Skin of body (tissue), 3 donors: ENCODE measurements at places on chromosomes 11 and 22. TPM values are rescaled to one million over a fixed set of nuclear protein-coding genes. Genes with fewer than 3 reads are reported as not detected.

DNA sequence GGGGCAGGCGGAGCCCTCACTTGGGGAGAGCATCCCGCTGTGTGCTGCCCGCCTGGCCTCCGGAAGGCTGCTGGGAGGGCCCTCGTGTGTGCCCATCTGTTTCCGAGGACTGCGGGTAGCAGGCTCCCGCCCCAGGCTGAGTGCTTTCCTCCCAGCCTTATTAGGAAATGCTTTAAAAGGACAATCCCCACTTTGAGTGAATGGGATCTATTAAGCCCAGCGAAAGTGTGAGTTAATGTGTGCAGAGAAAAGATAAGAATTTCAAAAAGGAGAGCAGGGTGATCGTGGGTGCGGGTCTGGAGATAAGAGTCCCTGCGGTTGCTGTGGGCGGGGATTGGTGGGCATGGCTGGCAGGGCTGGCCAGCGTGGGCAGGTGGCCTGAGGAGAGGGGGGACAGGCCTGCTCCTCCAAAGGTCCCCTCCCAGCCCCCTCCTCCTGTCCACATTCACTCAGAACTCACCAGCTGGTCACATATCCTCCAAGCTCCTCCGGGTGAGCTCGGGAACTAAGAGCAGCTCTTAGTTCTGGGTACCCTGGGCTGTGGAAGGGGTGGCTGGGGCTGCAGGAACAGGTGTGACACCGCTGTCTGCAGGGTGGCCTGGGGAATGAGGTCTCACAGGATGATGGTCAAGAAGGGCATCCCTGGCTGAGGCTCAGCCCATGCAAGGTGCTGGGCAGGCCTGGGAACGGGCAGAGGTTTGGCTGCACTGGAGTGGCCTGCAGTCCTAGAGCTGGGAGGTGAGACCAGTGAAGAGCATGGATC, 1260.3 kb downstream of the BRD1 start:
- DNase-seq, result no peak

LMO1 gene
- 3.6 TPM for total RNA-seq

GRCh38 chr11:7576726-7577290, 63.0 kb downstream of the PPFIBP2 start:
- DNase-seq, result peak; percentile 82

GRCh38 chr22:20792966-20793728, 19.2 kb downstream of the SERPIND1 start:
- no peak for DNase-seq

- DNase-seq, result no peak
These were observed 26.5 kb downstream of the KRTAP5-5 start for GRCh38 chr11:1656061-1656441.

DNA sequence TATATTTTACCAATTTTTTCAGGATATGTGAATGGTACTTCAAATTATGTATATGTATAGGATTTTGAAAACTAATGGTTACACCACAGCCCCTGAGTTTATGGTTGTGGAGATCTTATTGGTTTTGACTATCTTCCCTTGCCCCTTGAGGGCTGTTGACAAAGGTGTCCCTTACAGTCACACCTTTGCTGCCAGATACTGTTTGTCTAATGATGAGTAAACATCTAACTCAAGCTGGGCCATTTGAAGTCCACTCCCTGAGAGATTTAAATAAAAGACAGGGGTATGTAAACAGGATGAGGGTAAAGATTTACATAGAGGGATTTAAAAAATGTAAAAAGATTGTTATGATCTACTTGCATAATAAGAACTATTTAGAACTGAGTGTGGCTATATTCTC, 38.9 kb upstream of the LUZP2 start:
- no peak for DNase-seq

- DNase-seq, result no peak
These were observed 63.5 kb upstream of the PRDM11 start for GRCh38 chr11:45082744-45083543.

DNA sequence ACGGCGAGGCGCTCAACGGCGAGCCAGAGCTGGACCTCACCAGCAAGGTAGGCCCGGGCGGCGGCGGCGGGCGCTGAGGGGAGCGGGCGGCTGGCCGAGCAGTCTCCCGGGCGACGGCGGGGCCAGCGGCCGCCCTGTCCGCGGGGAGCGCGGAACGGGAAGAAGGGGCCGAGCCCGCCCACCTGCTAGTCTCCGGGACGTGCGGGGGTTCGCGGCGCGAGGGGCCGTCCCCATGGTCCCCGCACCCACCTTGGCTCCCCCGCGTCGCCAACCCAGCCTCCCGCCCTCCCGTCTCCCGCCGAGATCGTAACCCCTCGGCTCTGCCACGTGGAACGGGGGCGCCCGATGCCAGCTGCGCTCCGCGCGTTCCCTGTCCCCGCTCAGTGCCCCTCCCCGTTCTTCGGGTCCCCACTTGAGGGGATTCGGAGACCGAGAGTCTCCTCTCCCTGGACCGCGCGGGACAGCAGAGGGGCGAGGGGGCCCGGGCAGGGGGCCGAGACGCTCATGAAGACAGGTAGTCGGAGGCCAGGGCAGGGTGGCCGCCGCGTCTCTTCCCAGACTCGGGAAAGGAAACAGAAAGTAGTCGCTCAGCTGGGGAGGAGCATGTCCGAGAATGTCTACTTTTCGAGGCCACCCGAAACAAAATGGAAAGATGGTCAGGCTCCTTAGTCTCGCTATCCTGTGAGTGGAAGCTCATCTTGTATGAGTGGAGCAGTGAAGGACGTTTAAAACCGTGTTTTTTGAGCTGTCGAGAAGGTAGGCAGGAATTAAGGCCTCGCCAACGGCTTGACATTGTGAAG, 557 bp downstream of the GTPBP1 start:
- DNase-seq, result no peak

GRCh38 chr11:14300661-14301304, 58.2 kb downstream of the RRAS2 start:
- peak; percentile 36 for DNase-seq

RIMBP3C gene
- not detected for total RNA-seq

IRAG1 gene
- total RNA-seq, result 3.4 TPM

- no peak for DNase-seq
These were observed 34.5 kb upstream of the PARVG start for GRCh38 chr22:44146088-44146861.

KCNJ4 gene
- total RNA-seq, result 0.30 TPM

P2RY2 gene
- total RNA-seq, result 3.1 TPM

- DNase-seq, result peak; percentile 44
These were observed 113.1 kb upstream of the NNMT start for GRCh38 chr11:114183044-114183511.

MS4A3 gene
- total RNA-seq, result 18.1 TPM

DNA sequence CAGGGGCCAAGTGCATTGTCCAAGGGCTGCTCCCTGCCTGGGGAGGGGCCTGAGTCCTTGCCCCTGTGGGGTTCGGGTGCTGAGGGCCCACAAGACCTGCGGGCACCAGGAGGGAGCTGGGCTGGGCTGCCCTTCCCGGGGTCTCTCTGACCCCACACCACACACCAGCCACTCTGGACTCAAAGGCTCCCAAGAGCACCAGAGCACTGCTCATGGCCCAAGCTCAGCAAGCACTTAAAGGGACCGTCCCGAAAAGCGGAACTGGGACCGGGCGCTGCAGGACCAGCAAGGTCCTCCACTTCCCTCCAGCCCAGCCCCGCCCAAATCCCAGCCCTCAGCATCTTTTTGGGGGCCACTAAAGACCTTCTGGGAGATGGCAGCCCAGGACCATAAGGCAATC, 5.3 kb downstream of the LSP1 start:
- no peak for DNase-seq

CRACR2B gene
- total RNA-seq, result 5.6 TPM

DNA sequence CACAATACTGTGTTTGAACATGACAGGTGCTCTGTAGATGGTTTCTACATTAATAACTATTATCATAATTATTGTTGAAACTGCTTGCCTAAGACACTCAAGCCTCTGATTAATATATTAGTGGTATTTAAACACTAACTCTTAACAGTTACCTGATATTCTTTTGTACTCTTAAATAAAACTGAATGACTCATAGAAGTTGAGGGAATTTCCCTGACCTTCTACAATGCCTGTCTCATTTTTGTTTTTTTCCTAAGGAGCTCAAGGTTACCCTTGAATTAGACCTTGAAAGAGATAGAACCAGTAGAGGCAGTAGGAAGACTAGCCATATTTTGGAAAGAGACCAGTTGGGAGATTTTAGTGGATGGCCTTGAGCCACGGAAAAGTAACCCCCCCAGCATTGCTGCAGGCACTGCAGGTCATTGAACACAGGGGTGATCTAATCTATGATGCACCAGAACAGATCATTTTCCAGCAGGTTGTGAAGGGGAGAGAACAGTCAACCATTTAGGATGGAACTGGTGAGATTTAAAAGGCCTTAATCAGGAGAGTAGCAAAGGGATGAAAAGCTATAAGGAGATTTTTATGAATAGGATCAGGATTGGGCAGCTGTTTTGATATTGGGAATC, 148.3 kb downstream of the PGR start:
- DNase-seq, result no peak

DNA sequence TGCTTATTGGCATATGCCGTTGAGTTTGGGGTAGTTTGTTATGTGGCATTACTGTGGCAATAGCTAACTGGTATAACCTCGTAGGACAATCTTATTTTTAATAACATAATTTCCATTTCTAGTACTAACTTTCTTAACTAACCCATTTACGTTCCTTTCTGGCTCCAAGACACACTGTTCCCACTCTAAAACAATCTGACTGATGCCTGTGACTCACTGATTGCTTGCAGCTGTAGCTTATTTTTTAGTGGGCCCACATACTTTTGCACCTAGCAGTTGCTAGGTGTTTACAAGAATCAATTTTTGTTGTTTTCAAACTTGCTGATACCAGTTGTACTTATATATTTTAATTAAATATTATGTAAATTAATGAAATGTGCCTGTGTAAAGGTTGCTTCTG, 52.2 kb downstream of the FAT3 start:
- no peak for DNase-seq

MYBPC3 gene
- 0.30 TPM for total RNA-seq

DNA sequence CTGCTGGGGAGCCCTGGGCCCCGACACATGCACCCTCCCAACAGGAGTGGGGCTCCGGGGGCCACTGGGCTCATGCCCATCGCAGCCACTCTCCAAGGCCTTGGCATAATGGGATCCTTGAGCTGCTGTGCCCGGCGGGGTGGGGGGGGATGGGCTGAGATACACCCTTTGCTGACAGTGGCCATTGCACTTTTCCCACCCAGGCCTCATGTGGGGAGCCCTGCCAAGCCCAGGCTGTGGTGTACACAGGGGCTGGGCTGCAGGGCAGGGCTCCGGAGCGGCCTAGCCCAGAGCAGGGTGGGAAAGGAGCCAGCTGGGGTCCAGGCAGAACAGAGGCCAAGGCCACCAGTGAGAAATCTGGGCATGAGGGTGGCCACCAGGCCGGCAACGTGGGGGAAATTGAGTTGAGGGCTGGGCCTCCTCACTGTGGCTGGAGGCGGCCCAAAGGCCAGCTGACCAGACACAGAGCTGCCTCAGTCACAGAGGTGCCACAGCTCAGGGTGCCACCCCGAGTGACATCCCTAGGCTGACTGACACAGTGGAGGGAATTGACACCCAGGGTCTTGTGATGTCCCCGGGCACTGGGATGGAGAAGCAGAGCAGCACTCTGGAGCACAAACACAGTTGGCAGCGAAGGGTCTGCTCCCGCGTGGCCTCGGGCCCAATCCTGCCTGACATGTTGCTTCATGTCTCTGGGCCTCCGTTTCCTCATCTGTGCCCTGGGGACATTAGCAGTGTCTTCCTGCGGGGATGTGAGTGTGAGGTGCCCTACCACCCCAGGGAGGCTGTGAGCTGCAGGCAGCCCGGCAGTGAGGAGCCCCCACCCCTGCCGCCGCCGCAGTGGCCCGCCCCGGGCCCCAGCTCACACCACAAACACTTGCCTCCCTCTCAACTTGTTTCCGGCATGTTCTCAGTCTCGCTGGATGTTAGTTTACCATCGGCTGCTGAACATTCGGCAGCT, 30.4 kb downstream of the RTN4R start:
- no peak for DNase-seq

DNA sequence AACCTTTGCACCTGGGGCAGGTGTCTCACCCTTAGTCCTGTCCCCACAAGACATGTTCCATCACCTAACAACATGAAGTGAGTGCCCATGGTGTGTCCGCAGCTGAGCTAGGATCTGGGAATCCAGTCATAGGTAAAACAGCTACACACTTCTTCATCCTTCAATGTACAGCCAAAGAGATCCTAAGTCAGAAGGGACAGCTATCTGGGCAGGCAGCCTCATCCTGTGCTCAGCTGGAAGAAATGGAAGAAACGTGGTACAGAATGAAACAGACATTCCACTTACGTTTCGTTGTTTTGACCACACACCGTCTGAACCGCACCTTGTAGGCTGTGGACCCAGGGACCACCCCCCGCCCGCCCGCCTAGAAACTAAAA, 30.8 kb downstream of the PDGFB start:
- no peak for DNase-seq

DNA sequence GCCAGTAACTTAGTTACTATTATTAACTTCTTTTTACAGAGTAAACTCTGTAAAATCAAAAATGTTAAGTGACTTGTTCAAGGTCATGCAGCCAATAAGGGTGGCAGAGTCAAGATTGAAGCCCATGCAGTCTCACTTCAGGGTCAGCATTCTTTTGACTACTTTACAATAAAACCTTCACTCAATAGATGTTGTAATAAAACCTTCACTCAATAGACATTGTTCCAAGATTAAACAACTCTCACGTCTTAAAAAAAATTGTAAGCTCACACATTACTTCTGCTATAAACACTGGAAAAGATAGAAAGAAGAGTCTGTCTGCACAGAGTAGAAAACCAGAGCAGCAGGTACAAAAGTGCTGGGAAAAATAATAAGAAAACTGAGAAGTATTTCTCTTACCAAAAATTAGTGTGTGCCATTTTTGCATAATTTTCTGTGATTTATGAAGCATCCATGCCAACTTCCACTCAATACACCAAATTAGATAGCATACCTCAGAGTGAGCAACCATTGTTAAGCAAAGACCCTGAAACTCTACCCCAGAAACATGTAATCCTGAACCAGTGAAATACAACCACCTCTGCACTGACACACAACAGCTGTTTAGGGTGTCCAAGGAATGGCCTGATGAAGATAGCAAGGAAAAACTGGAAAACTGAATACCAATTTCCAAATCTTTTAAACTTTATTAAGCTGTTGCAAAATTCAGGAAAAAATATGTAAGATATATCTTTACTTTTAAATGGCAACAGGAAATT, 4.9 kb upstream of the SOX6 start:
- DNase-seq, result no peak
